Spinal cord (tissue), 10 donors: ENCODE measurements at places on chromosomes 12 and 14. TPM values are rescaled to one million over a fixed set of nuclear protein-coding genes. Genes with fewer than 3 reads are reported as not detected.

EGLN3 gene
- total RNA-seq = 40.7 TPM

VIPAS39 gene
- 27.9 TPM for total RNA-seq

OTOGL gene
- 0.99 TPM for total RNA-seq

RNASE1 gene
- total RNA-seq = 223 TPM

GUCY2C gene
- total RNA-seq = 0.10 TPM

SMCO3 gene
- 7.4 TPM for total RNA-seq

COX8C gene
- not detected for total RNA-seq

RNASE3 gene
- total RNA-seq = 0.55 TPM

MANSC4 gene
- not detected for total RNA-seq

TSPAN19 gene
- total RNA-seq = 1.1 TPM

ALG10 gene
- 24.1 TPM for total RNA-seq

PELI2 gene
- total RNA-seq = 12.5 TPM

AKAP6 gene
- 79.8 TPM for total RNA-seq

OASL gene
- total RNA-seq = 0.39 TPM

BEGAIN gene
- total RNA-seq = 7.0 TPM

ABHD12B gene
- total RNA-seq = 0.28 TPM

PLEKHA5 gene
- total RNA-seq = 52.6 TPM

DHRS2 gene
- 0.88 TPM for total RNA-seq

RIN3 gene
- total RNA-seq = 3.8 TPM

SFSWAP gene
- total RNA-seq = 39.9 TPM

CLEC12A gene
- total RNA-seq = 10.8 TPM
